Stimulated activated naive CD4-positive, alpha-beta T cell treated with Interleukin-2 at 50 U/mL for 16 hours (primary cell): ENCODE measurements at places on chromosomes 11 and 22.

DNA sequence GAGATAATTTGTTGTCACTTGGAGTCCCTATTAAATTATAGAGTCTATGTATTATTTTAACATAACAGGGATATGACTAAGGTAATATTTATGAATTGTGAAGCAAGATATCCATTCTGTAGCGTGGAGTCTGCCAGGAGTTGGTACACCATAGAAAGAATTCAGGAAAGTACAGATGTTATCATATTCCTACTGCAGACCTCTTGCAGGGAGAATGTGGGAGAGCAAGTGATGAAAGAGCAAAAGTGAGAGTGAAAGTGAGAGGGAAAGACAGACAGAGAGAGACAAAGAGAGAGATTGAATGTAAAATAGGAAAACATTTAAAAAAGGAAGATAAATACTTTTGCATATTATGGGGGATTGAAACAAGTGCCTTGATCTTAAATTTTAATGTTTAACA, 468.8 kb downstream of the CNTN5 start:
- DNase-seq: no peak

DNA sequence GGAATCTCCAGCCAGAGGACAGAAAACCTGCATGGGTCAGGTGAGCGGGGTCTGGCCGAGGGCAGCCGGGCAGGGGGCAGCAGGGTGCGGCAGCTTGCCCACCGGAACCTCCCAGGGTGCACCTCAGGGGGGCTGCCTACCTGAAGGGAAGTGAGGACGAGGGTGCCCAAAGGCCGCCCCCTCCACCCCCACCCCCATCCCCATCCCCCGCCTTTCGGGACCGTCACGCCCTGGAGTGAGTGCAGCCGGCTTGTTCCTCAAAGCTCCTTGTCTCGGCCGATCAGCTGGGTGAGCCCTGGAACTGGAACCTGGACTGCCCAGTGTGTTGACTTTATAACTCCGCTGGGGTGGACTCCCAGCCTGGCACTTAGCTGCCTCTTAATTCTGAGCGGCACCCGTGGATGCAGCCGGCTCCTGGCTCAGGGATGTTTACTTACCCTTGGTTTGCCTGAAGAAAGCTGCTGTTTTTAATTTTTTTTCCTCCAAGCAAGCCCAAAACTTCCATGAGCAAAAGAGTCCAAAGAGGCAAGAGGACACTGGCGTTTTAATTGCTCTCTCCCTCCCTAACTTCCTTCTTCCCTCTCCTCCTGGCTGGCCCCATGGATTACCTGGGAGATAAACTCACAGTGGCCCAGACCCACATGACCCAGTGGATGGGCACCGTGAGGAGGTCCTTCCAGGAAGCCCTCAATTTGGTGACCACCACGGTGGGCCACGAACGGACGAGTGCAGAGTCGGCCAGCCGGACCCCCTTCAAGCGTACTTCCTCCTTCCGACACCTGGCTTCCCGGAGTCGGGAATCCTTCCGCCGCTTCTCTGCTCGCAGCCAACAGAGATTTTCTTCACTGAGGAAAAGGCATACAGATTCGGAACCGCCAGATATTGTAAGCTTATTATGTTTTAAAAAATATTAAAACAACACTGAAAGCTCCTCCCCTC, 87.8 kb upstream of the CRYBB3 start:
- no peak for DNase-seq

DNA sequence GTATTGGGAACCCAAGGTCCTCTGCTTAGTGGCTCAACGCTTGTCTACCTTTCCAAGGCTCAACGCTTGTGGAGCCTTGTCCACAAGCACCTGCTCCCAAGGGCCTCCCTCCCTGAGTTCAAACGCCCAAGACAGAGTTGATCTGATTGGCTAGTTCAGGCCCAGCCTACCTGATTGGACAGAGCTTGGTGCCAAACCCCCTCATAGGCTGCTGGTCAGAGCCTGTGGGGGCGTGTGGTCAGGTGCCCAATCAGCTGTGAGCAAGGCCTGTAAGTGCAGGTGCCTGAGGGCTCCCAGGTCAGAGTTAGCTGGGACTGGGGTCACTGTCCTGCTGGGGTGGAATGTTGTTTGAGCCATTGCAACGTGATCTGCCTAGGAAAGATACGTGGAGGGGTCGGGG, 16.9 kb upstream of the TMPRSS6 start:
- DNase-seq: no peak

DNA sequence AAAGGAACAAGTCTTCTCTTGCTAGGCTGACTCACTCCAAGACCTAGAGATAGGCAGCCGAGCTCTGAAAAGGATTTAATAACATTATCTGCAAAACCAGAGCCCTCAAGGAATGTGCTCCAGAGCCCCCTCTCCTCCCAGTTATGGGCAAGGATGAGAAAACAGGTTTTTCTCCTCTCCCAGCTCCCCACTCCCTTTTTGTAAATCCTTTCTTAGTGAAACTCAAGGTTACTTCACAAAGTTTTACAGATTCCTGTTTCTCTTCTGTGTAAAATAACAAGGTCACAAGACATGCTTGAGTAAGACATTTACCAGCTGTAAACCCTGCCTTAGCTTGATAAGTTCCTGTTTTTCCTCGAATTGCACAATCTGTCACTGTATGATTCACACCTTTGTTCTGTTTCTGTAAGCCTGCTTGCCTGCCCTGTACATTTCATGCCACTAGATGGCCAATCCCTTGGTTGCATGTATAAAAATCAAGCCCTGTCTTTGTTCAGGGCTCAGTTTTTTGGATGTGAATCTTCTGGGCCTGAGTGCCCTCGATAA, 489.4 kb downstream of the KCNA4 start:
- no peak for DNase-seq

GRCh38 chr11:130720232-130721022, 195.9 kb downstream of the SNX19 start:
- no peak for DNase-seq

DNA sequence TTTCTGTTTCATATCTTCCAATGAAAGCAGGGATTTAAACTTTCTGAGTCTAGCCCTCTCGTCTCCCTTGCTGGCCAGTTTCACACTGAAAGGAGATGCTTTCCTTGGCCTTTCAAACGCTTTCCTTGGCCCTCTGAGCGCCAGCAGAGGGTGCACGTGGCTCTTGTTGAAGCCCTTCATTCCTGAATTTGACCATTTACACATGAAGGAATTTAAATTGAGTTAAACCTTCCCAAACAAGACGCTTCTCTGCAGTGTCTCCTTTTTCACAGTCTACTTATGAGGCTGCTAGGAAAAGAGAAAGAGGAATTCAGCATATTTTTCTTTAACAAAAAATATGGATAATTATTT, 21.6 kb downstream of the NNMT start:
- DNase-seq: no peak

GRCh38 chr11:10809373-10810160, 841 bp upstream of the EIF4G2 start:
- peak; percentile 56 for DNase-seq

- no peak for DNase-seq
Observed at GRCh38 chr22:21593406-21594232, 26.1 kb downstream of the UBE2L3 start.

DNA sequence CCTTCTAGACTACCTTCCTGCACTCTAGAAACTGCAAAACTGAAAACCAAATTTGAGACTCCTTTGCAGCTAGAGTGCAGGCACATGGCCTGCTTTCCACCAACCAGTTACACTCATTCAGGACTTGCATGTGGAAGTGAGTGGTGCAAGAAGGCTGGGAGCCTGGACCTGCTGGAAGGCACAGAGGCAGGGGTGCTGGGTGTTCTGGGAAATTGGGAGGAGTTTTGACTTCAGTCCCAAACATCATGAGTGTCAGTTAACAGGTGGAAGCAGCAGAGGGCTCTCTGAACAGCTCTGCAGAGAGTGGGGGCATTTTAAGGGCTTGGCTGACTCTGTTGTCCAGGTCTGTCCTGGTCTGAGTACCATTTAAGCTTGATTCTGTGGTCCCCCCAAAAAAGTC, 49.3 kb upstream of the SYT13 start:
- no peak for DNase-seq

DNA sequence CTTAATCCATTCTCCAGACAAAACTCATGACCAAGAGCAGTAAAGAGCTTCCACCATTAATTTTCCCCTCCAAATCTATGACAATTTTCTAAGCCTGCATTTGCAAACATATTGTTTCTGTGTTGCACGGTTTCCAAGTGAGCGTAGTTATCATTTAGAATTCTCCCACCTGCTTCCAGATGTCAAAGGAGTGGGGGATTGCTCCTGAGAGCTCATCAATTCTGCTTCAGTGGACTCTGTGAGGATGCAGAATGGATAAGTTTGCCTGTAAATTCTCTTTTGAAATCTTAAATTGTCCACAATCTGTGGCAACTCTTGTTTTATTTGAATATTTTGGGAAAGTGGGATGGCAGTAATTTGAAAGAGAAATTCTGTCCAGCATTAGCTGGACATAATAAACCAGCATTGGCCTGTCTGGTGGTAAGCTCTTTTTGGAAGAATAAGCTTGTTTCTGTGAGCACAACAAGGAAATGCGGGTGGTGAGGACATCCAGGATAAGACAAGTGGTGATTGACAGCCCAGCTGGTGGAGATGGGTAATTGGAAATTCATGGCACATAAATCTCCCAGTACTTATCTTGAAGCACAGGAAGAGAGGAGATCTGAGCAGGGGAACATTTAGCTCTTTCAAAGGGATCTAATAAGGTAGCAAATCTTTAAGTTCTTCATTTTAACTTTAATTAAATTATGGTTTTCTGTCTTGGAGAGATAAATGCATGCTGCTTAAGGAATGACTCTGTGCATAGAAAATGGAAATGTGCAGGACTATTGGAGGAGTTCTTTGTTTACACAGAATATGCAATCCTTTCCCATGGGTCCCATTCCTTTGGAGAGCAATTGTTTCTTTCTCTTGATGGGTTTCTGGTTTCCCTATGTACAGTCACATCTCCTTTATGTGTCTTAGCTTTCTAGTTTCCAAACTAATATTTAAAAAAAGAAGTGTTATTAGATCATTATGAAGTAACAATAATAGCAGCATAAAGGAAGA, 73.2 kb downstream of the FAT3 start:
- DNase-seq: no peak

DNA sequence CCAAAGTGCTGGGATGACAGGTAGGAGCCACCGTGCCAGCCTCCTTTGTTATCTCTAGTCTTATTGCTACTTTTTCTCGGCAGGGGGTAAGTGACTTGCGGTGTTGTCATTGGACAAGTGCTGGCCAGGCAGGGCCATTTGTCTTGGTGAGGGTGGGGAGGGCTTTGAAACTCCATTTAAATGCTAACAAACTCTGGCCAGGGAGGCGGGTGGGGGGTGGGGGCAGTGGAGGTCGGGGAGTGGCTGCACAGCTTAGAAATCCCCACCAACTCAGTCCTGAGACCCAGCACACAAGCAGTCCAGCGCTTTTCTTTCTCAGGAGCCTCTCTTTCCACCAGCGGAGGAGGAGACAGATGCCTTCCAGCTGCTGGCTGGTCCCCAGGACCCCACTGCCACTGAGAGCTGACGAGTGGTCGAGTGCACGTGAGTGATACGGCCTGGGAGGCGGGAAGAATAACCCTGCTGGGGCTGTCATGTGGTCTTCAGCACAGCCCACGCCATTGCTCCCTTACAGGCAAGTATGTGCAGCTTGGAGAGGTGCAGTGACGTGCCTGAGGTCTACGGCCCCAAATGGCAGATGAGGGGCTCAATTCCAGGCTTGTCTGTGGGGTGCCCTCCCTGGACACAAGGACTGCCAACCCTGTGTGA, 24.2 kb upstream of the OSBPL5 start:
- DNase-seq: no peak

GRCh38 chr11:36500315-36500721, 9.8 kb downstream of the TRAF6 start:
- DNase-seq: no peak

- no peak for DNase-seq
Observed at GRCh38 chr11:10762185-10762584, 11.1 kb downstream of the CTR9 start.
